Activated CD4-positive, alpha-beta T cell treated with anti-CD3 and anti-CD28 coated beads, Interleukin-2, Interleukin-4, amounts not matched to agents 100 ng/mL and 50 ng/mL, durations not matched to agents 16 hours and 8 hours (primary cell): ENCODE measurements at places on chromosomes 2 and 18.

- no peak for DNase-seq
Measured at GRCh38 chr2:72036595-72036994, 111.1 kb downstream of the CYP26B1 start.

- DNase-seq, result no peak
Measured at GRCh38 chr2:15643791-15644585, 52.3 kb downstream of the DDX1 start.

DNA sequence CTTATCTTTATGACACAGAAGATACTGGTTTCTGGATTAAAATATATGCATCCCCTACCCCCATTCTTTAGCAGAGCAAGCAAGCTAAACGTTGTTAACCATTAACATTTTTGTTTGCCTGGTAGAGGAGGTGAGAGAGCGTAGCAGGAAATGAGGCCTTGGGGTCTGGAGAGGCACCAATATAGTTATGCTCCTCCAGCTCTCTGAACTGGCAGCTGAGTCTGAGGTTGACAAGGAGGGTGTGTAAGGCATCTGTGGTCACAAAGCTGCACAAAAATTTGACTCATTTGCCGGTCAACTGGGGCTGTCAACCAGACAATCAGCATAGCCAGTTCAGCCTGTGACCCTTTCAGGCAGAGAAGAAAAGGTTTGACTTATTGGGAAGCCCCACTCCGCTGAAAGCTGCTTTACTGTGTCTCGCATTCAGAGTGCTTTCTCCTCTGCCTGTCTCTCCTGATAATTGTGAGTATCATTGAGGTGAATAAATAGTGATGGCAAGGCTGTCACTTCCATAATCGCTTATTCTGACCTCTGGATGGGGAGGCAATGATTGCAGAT is 647.5 kb upstream of the SETBP1 start:
- no peak for DNase-seq

DNA sequence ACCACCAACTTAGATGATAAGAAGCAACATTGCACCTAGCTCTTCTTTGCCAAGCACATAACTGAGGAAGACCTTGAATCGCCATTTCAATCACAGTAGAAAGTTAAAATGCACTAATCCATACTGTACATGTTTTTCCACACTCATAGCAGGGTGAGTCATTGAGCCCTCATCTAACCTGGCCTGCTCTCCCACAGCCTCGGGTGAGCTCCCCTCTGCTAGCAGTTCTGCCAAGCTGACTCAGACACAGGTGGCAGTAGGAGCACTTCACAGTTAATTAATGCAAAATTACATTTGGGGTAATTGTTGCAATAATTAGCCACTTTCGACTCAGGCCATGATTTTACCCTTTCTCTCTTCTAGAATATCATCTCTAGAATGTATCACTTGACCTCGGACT is 1632.8 kb upstream of the CELF4 start:
- DNase-seq, result no peak

DNA sequence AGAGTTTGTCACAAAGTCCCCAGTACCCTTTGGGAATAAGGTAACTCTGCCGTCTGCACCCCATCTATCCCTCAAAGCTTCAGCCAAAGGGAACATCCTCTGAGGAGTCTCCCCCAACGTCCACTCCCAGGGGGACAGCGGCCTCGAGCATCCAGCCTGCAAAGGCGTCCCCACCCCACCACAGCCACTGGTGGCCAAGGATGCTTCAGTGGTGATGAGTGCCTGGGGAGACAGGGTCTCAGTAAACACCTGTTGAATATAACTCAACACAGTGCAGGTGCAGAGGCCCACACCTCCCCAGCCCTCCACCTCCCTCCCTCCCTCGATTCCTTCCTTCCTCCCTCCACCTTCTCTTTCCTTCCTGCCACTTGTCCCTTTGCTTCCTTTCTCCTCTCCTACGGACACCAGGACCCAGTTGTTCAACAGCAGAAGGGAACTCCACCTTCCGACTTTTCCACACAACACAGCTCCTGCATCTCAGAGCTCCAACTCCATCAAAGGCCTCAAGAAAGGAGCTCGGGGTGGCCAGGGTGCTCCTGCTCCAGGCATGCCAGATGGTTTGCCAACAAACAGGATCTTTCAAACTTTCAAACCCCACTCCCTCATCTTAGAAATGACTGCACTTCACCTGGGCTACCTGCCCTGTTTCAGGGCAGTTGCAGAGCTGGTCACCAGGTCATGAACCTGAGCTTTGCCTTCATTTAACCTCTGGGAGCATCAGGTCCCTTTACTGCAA is 87.8 kb upstream of the SNTG2 start:
- no peak for DNase-seq

- no peak for DNase-seq
Measured at GRCh38 chr18:629269-630150, 27.9 kb upstream of the TYMS start.

DNA sequence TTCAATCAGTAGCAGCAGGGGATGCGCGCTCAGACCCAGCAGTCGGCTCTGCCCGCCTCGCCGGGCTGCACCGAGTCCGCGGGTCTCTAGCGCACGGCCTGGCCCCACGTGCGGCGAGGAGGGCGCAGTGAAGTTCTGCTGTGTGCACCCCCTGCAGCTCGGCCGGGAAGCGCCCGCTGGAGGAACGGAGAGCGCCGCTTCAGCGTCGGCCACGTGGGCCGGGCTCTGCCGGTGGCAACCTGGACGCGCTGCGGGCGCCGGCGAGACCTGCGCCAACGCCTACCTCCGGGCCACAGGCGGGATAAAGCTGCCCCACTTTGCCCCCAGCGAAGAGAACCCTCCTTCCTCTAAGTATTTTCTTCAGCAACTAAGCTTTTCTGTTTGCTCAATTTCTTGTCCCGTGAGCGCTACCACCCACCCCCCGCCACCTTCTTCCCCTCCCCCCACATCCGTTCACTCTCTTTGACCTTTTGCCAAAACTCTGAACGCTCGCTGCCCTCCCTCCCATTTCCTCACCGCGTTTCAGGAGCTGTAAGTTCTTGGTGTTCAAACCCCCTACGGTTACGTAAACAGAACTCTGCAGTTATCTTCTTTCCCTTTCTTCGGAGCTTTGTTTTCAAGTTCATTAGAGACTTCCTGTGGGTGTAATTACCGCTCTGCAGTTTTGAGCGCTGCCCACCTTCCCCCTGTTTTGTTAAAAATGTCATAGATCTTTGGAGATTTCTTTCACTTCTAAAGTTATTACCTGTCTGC is 42.6 kb upstream of the EDAR start:
- DNase-seq, result peak; percentile 45

DNA sequence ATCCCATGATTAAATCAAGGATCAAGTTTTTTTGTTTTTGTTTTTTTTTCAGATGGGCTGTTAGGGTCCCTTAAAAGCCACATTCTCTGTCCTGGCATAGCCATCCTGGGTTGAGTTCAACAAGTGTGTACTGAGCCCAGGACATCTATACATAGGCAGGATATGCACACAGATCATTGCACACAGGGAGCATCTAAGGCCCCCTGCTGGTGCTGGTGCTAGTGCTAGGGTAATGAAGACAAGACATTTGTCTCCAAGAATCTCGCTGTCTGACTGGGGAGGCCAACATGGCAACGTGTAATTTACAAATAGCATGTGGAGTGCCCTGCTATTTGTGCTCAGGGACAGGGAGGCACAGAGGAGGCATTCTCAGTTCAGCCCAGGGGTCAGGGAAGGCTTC is 124.5 kb downstream of the VAPA start:
- no peak for DNase-seq

DNA sequence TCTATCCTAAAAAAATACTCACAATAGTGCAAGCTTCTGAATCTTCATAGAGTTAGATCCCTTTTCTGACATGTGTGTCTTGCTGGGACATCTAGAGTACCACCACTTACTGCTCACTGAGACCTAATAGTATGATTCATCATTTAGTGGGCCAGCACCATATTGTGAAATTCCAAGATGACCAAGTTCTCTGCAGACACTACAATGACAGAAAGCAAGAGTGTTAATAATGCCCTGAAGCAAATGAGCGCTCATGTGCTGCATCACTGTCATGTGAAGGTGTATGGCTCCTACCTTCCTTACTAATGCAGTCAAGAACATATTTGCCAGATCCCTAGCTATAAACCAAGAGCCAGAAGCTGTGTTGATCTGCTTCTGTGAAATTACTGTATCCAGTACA is 606.2 kb upstream of the NXPH2 start:
- DNase-seq, result no peak

DNA sequence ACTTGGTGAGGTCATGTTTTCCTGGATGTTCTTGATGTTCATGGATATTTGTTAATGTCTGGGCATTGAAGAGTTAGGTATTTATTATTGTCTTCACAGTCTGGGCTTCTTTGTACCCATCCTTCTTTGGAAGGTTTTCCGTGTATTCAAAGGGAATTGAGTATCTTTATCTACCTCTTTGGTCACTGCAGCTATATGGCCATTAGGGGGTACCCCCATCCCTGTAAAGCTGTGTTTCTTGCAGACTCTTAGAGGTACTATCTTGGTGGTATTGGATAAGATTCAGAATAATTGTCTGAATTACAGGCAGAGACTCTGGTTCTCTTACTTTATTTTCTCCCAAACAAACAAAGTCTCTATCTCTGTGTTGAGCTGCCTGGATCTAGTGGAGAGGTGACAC is 401.6 kb upstream of the FSIP2 start:
- DNase-seq, result no peak

DNA sequence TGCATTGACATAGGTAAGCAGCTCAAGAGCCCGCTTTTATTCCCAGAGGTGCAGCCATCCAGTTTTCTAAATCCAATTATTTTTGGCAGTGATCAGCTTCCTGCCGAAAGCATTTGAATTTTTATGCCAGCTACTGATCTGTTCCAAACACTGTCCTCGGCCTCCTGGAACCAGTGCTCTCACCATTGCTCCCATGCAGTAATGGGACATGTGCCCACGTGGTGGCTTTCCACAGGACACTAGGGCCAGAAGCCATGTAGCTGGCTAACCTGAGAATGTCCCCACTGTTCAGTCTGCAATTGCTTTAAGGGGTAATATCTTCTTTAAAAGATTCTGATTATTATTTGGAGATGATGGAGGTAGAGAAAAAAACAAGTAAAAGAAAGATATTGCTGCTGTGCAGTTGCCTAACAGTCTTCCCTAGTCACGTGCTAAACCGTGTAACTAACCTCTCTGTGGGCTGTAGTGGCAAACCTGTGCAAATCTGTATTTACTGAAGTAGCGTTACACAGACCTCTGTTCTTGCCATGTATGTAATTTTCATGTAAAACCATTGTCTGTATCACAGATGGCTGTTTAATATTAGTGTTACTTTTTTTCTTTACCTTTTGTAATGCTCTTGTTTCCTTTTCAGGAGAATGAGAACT is 13.0 kb downstream of the GRHL1 start:
- no peak for DNase-seq

DNA sequence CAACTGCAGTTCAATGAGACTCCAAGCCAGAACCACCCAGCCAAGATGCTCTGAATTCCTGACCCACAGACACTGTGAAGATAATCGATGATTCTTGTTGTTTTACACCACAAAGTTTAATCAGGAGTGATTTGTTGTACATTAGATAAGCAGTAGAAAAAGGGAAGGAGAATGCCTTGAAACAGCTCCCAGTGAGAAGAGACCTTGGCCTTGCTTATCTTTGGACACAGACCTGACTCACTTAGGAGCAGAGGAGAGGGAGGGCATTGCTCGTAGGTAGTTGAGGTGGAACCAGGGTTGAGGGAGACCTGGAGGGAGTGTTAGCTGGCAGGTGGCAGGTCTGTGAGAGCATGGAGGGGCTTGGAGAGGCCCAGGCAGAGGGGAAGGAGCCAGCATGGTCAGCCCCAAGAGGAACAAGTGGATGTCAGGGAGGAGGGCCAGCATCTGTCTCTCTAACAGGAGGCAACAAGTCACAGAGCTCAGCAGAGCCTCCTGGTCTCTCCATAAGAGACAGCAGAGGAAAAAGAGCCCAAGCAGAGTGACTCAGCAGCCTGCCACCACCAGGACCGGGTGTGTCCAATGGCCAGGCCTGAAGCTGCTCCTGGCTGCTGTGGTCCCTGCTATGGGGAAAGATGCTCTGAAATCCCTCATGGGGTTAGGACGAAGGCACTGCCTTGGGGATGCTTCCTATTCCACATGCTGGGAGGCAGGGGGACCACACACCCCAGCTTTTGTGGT is 161.6 kb upstream of the CAPN13 start:
- DNase-seq, result no peak

DNA sequence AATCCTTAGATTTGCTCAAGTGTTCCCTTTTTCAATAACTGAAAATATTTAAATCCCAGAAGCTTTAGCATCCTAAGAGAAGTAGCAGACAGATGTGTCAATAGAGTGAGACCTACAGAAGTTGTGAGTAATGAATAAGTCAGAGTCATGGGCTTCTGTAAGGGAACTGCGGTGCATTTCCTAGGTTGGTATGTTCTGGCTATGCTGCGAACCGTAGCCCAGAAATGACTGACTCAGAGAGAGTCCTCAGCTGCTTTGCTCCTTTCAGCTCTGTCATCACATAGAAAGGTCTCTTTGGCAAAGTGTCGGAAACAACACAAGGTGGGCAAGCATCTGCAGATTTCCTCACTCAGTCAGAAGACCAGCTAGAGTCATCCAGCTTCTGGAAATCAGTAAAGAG is 297.1 kb downstream of the ARHGAP15 start:
- DNase-seq, result no peak

- DNase-seq, result no peak
Measured at GRCh38 chr2:105329561-105330495, at the start of gene TGFBRAP1. TGFBRAP1 (minus strand) TSS chr2:105329735; CDS start chr2:105308301, 21,434 bp downstream.

GRCh38 chr2:167380094-167380493 is 491.8 kb downstream of the XIRP2 start:
- DNase-seq, result no peak

GRCh38 chr2:166516712-166517303 is 22.8 kb upstream of the SCN7A start:
- peak; percentile 0 for DNase-seq

GRCh38 chr2:187404431-187405110 is 43.5 kb downstream of the CALCRL start:
- DNase-seq, result no peak

DNA sequence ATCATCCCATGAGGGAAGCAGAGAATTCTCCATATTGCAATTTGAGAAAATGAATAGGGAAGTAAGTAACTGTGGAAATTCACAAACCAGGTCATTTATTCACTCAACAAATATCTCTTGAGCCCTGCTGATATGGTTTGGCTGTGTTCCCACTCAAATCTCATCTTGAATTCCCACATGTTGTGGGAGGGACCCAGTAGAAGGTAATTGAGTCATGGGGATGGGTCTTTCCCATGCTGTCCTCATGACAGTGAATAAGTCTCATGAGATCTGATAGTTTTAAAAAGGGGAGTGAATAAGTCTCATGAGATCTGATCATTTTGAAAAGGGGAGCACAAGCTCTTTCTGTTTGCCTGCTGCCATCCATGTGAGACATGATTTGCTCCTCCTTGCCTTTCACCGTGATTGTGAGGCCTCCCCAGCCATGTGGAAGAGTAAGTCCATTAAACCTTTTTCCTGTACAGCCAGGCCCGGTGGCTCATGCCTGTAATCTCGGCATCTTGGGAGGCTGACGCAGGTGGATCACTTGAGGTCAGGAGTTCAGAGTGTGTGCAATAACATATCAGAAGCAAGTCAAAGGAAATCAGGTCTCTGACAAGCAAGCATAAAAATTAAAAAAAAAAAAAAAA is 193.2 kb downstream of the NDUFA10 start:
- no peak for DNase-seq

DNA sequence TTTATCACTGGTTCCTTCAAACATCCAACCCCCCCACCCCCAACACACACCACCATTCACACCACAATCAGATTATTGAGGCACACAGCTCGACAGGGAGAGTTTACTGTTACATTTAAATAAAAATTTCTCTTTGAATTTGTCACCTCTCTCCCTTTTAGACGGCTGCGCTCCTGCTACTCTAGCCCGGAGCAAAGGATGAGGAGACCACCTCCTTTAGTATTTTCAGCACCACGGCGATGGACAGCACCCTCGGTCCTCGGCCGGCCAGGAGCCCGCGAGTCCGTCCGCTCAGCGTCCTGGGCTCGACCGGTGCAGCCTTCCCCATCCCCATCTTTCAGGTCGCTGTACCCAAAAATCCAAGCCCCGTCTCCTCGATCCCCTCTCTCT is 892 bp downstream of the CELF4 start:
- DNase-seq, result no peak
